Astrocyte of the hippocampus (primary cell): ENCODE measurements at places on chromosomes 12 and 14.

- no peak for DNase-seq
These were observed 249.5 kb upstream of the CLEC14A start for GRCh38 chr14:38505221-38505972.

- DNase-seq = peak; percentile 63
These were observed 471.7 kb upstream of the SYT1 start for GRCh38 chr12:78392918-78393317.

DNA sequence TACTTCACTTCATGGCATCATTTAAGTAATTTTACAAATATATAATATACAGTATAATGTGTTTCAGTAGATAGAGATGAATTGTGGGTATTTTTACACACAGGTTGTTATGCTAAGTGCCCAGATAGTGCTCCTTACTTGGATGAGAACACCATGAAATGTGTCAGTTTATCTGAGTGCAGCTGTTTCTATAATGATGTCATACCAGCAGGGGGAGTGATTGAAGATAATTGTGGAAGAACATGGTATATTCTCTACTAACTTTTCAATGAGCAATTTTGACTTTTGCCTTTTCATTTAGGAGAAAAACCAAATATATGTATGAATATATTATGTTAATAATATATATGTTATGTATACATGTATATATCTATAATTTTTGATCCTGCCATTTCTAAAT lies 221.6 kb downstream of the LRRK2 start:
- DNase-seq = peak; percentile 2

DNA sequence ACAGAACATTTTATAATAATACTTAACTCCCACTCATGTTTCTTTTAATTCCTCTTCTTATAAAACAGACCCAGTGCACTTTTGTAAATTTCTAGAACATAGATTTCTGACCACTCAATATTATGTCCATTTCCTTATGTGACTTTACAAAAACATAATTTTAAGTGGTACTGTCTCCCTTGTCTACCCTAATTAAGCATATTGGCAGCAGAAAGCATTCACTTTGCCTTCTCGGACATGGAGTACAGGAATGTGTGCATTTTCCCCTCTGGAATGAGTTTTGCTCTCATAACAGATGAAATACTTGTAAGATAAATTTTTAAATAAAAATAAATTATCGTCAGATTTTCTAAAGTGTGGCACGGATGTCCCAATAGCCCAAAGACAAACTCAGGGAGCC lies 129.5 kb upstream of the MDM1 start:
- DNase-seq = no peak

GRCh38 chr12:107778383-107779025 lies 4.0 kb downstream of the ASCL4 start:
- no peak for DNase-seq

GRCh38 chr12:9883175-9883574 lies 1.9 kb downstream of the KLRF2 start:
- DNase-seq = no peak

DNA sequence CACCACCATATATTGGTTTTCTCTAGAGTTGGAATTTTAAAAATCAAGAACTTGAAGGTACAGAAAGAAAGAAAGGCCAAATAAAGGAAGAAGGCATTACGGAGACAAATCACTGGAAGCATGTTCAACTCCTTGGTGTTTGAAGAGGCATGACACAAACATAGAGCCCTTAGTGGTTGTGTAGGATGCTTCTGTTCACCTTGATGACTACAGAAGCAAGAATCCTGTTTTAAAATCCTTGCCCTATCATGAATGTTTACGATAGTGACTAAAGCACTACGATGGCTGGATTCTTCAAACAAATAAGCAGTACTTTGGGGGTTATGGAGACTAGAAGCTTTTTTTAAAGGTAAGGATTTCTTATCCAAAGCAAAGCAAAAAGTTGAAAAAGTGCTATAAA lies 10.3 kb upstream of the ISM2 start:
- no peak for DNase-seq

- no peak for DNase-seq
These were observed 32.5 kb upstream of the LIMA1 start for GRCh38 chr12:50315803-50316202.

- DNase-seq = no peak
These were observed 19.1 kb downstream of the LRTM2 start for GRCh38 chr12:1839464-1839863.

- DNase-seq = no peak
These were observed 90.0 kb downstream of the ANO6 start for GRCh38 chr12:45305907-45306306.

DNA sequence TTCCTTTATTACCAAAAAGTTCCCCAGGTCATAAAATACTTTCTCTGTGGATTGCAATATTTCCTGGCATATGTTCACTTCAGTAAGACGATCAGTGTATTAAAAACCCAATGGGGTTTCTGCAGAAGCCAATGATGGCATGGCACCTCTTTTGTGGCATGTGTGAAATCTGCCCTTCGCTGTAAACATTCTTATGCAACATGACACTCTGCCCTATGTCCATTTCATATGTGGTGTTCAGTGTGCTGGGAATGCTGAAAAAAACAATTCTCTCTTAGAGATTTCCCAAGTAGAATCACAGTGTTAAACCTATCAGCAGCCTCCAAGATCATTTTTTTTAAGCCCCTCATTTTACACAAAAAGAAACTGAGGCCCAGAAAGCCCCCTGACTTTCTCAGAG lies 2.3 kb upstream of the MYBPC1 start:
- peak; percentile 8 for DNase-seq

DNA sequence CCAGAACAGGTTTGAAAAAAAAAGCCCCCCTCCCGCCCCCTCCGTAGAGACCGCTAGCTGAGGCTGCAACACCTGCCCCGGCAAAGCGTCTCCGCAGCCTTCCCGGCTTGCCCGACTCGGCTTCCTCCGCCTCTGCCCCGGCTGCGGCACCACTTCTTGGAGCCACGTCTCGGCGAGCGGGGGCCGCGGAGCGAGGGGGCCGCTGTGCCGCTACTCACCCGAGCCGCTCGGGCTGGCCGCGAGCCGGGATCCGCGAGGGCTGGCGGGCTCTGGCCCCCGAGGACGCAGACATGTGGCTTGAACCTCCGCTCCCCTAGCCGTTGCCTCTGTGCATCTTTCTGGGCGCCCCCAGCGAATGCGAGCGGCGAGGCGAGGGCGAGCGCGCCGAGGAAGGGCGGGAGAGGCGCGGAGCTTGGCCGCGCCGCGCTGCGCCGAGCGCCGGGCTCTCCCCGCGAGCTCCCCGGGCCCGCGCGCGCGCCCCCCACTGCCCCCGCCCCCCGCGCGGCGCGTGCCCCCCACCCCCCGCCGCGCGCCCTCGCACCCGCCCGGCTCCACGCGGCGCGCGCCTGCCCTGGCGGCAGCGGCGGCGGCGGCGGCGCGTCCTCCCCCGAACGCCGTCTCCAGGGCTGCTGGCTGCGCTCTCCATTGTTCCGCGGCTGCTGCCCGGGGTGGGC lies 249.5 kb downstream of the APAF1 start:
- peak; percentile 68 for DNase-seq

GRCh38 chr12:92242907-92243306 lies 97.3 kb upstream of the BTG1 start:
- DNase-seq = no peak

DNA sequence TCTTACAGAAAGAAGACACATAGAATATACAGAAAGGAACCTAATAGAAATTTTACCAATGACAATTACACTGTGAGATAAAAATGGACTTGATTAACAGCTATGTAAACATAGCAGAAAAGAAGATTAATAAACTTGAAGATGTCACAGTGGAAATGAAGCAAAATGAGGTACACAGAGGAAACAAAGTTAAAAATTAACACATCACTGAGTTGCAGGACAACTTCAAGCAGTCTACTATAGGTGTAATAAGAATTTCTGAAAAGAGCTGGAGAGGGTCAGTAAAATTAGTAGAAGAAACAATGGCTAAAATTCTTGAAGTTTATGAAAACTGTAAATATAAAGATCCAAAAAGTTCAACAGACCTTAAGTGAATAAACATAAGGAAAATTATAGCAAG lies 738.7 kb downstream of the C12orf50 start:
- no peak for DNase-seq
